ENCODE measurements at places on chromosomes 3 and 15.

DNA sequence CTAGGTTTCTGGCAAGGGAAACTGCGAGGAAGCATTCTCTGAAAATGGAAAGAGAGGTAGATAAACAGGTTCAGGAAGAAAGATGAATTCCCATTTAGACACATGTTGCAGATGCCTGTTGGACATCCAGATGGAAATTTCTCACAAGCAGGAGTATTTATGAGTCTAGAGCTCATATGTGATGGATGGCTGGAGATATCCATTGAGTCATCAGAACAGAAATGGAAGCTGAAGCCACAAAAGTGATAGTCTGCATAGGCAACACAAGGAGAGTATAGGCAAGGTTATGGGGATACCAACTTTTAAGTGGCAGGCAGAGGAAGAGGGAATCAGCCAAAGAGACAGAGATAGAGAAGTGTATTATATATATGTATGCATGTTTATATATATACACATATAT lies 6.3 kb upstream of the RAMAC start:
- DNase-seq = no peak

DNA sequence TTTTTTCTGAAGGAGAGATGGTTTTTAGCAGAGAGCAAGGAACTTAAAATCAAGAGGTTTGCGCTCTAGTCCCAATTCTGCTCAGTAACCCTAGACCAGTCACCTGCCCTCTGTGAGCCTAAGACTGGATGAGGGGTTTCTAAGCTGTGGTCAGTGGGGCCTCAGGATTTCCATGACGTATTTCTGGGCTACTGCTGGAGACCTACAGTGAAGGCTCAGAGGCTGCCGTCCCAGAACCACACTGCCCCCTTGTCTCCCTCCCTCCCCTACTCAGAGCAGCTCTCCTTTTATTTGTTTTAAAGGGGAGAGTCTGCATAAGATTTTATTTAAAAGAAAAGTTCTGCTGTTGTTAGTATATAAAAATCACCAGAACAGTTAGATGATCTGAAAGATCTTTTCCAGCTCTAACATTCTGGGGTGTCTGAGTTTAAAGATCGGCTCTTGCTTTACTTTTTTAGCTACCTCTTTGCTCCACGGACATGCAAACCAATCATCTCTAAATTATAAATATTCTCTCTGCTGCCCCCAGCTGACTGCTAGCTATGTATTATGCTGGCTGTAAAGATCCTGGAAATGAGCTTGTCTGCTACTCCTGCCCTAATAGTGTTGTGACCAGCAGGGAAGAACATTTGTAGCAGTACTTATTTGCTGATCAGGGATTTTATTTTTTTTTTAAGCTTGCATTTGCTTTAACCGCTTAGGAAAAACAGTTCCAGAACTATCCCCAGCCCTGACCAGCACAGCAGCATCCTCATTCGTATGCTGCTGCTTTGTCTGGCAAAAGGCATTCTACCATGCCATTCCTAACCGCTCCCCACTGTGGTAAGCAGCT lies 28.6 kb upstream of the NDUFB4 start:
- no peak for DNase-seq

DNA sequence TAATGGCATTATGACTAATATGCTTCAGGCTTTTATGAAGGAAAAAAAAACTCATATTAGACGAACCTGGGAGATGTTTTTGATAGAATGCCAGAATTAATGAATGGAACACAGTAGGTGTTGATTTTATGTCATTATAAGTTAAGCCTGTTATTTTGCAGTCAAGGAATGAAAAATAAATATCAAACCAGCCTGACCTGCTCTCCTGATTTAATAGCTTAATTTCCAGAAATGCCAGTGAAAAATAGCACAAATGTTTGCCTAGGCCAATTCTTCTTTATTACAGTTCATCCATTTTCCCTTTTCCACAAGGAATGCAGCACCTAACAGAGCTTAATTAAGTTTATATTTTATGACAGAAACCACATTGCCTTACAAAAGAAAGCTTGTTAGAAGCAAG lies 292.0 kb downstream of the TBL1XR1 start:
- DNase-seq = no peak

DNA sequence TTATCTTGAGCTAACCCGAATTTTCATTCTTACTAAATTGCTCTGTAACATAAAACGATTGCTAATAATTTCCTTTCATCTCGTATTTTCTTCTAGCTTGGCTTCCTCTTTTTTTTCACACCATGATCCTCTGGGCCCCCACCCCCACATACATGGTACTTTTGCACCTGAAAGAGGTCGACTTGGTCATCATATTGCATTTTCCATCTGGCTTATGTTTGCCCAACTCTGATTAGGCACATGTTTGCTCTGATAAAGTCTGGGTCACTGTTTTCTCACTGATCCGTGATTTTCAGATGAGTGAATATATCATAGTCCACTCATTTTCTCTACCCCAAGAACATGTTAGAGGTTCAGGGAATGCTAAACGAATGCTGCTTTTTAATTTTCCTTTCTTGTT lies 49.5 kb downstream of the ARRDC4 start:
- no peak for DNase-seq

GRCh38 chr3:73765878-73766545 lies 141.3 kb upstream of the PDZRN3 start:
- DNase-seq = no peak

GRCh38 chr3:133620066-133620784 lies 41.5 kb downstream of the TOPBP1 start:
- no peak for DNase-seq

- no peak for DNase-seq
These were observed 68.8 kb downstream of the ANXA2 start for GRCh38 chr15:60328852-60329443.

GRCh38 chr15:64344651-64345294 lies 11.2 kb downstream of the CSNK1G1 start:
- no peak for DNase-seq

GRCh38 chr15:31102374-31103342 lies 1.1 kb upstream of the TRPM1 start:
- DNase-seq = no peak

- no peak for DNase-seq
These were observed 27.4 kb upstream of the BOC start for GRCh38 chr3:113183748-113184661.

DNA sequence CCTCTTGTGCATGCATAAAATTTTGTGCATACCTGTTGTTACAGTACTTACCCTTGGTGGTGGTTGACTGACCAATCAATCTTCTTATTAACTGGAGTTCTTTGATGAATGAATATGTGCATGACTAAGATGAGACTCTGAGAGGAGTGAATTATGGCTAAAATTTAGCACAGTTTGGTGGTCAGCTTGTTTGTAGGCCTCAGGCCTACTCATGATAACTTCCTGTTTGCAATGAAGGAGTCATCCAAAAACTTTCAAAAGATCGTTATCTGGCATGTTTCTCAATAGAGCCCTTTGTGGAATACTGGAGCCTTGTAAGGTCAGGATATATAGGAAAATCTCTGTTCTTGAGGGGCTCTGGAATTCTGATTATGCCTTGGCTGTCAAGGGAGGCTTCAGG lies 66.5 kb downstream of the LEKR1 start:
- DNase-seq = no peak

- DNase-seq = no peak
These were observed 27.3 kb downstream of the LARP6 start for GRCh38 chr15:70826634-70827033.

- no peak for DNase-seq
These were observed 125.4 kb upstream of the MME start for GRCh38 chr3:154954757-154955156.

DNA sequence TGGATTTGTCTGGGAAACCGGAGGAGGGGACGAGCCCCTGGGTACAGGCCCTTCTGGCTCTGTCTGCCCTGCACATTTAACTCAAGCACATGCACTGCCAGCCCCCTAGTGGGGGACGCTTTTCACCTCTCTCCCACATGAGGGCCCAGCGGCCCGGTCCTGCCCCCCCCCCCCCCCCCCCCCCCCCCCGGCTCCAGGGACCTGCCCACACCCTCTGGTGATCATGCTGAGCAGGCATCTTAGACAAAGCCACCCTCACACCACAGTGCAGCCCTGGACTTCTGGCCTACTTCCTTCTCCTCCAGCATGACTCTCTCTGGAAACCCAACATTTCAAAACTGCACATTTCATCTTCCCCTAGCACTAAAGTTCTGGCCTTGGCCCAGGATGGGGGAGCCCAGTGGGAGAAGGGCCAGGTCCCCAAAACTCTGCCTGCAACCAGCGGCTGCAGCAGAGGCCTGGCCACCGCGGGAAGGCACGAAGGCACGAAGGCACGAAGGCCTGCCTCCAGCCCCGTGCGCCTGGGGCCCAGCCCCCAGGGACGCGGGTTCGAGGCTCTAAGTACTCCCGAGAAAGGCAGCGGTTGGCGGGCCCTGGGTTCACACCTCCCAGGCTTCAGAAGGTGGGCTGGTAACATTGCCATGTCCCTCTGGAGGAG lies 14.1 kb downstream of the KLF15 start:
- DNase-seq = no peak

GRCh38 chr3:43950775-43951174 lies 260.0 kb downstream of the ABHD5 start:
- no peak for DNase-seq

DNA sequence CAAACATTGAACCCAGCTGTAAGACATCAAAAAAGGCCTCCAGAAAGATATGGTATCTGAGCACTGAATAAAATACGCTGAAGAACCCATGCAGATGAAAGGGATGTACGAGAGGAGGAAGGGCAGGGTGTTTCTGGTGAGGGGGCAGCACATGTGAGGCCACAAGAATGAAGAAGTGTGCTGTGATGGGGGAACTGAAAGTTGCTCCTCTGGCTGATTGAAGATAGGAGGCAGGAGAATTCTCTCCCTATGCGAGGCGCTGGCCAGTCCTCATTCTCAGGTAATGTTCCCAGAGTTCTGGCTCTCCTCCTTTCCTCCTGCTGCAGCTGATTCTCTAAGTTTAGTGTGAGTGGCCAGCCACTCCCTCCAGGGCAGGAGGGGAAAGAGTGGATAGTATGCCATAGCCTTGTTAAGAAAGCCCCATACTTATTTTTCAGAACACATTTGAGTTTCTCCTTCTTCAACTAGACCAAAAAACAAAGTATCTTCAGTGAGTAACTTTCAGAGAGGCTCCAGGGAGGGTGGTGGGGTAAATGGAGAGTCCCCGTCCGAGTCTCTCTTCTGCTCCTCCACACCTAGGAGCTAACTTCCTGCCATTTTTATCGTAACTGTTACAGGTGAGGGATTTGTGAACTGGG lies 26.9 kb upstream of the MYO1E start:
- no peak for DNase-seq

DNA sequence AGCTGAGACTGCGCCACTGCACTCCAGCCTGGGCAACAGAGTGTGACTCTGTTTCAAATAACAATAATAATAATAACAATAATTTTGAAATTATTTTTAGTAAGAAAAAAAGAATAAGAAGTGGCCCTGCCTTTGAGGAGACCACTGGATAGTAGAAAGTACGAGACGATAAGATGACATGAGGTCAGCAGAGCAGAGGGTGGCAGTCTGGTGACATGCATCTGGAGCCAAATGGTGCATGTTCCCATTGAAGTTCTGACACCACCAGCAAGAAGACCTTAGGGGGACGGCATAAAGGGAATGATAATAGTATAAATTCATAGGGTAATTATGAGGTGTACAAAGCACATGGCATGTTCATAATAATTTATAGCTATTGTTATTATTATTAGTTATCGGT lies 542.2 kb upstream of the TBL1XR1 start:
- no peak for DNase-seq

DNA sequence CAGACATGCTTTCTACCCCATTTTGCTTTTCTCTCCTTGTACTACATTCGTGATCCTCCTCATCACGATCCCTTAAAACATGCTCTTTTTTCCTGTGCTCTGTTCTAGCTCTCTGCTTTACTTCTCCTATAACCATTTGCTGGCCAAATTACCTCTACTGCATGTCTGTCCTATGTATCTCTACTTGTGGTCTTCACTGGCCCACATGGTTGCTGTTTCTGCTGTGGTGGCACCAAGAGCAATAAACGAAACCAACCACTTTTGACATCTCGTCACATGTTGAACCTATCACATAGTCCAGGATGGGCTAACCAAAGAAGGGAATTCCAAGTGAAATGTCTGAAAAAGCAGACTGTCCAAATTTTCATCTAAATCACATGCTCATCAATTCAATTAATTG lies 115.2 kb downstream of the LEKR1 start:
- no peak for DNase-seq

All from activated CD8-positive, alpha-beta memory T cell treated with anti-CD3 and anti-CD28 coated beads for 48 hours (primary cell).